Lower leg skin (tissue), 4 donors: ENCODE measurements at places on chromosomes 16 and 17.

DNA sequence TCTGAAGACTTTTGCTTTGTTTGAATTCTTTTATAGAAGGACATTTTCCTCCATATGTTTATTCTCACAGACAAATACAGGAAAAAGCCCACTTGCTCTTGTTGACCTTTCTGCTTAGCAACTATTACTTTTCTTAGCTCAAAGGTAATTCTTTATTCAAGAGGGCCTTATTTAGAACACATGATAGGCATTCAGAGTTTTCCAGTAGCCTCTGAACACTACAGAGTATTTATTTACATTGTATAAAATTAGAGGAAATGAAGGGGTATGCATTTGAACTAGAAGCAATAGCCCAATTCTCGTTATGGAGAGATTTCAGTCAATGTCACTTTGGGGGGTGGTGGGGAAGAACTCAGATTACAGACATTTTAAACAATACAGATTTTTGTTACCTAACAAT is 581.7 kb downstream of the KCNJ2 start:
- DNase-seq, result no peak

GRCh38 chr17:38982858-38983746 is 15.9 kb upstream of the FBXO47 start:
- DNase-seq, result no peak

- DNase-seq, result no peak
Measured at GRCh38 chr17:52524096-52524637, 365.7 kb upstream of the CA10 start.

DNA sequence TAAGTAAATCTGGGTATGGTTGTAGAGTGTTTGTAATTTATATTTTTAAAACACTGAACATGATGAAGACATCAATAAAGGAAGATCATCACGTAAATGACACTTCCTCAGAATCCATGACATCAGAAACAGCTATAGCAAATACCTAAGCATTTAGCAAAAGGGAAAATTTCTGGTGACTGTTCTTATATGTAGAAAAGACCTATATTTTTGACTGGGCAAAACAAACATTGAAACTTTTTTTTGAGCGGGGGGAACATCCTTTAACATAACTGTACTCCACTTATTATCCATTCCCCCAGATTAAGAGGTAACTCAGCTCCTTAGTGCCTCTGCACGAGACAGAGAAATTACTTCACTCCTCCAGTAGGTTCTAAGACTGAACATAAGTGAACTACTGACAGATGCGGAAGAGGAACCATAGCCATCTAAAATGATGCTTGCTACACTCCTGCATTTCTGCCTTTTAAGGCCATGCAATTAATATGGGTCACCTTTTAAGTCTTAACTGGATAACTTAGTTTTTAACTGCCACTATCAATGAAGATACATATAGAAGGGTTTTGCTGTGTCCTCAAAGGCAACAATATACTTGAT is 9.4 kb downstream of the CRYBA1 start:
- no peak for DNase-seq

GRCh38 chr17:70030371-70030770 is 44.7 kb upstream of the KCNJ16 start:
- DNase-seq, result no peak

DNA sequence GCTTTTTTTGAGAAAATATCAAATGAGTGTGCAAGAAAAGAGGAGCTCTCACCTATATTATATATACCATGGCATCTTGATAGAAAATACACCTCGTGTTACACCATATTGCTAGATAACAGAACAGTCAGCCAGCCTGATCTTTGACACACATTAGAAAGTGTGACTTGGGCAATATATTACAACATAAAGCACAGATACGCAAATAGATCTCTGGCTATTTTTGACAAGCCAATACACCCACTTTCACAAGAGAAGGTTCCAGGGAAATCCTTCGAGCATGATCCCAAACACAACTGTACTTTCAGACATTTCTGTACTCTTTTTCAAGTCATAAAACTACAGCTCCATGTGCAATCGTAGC is 9.4 kb downstream of the GGA2 start:
- DNase-seq, result no peak

- peak; percentile 56 for DNase-seq
Measured at GRCh38 chr16:14050291-14051027, 20.7 kb upstream of the MRTFB start.

DNA sequence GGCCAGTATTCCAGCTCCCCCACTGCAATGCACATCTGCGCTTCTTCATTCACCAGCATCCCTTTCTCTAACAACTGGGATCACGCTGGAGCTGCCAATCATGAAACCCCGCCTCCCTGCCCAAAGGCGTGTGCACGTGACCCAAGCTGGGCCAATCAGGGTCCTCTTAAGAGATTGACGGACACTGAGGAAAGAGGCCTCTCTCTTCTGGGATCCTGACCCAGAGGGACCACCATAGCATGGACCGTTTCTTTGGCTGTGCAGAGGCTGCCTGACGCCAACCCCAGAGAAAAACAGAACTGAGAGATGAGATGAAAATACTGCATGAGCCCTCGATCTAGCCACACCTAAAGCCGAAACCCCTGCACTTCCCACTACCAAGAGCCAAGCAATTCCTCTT is 32.0 kb downstream of the COTL1 start:
- DNase-seq, result no peak
